ENCODE measurements at places on chromosomes 3 and 15.

GRCh38 chr15:70401709-70402108 lies 304.0 kb upstream of the TLE3 start:
- no peak for DNase-seq

DNA sequence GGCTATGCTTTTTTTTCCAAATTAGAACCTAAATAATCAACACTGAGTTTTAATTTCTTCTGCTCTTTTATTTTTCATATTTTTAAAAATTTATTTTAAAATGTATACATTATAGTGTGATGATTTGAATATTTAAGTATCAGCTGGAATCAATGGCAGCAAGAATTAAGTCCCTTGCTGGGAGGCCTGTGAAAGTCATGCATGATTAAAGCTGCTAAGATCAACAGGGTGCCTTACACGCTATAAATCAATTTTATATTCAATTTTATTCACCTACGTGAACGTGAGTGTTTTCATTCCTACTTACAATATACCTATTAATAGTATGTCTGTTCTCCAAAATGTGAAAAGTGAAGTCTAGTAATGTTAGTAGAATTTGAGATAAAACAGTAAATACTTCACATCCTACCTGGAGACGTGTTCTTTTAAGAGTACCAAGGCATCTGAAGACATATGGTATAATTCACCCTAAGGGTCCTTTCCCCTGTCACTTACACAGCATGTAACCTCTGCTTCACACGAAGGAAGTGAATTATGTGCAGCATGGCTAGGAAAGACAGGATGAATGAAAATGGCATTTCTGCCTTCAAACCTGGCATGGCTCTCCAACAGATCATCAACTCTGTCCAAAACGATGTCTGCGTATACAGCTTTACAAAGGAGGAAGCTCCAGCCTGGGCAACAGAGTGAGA lies 640.4 kb upstream of the ROBO1 start:
- no peak for DNase-seq

GRCh38 chr15:41813426-41813825 lies 14.5 kb upstream of the JMJD7 start:
- DNase-seq = no peak

DNA sequence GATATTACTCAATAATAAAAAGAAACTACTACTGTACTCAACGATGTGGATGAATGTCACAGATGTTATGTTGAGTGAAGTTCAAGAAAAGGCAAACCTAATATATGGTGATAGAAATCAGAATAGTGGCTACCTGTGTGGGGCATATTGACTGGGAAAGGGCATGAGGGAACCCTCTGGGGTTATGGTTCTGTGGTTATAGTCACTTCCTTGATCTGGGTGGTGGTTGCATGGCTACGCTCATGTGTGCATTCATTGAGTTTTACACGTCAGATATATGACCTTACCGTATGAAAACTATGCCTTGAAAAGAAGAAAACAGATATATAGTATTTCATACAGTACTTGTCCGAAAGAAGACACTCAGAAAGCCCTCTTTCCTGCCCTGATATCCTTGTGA lies 331.0 kb upstream of the LRRFIP2 start:
- no peak for DNase-seq

DNA sequence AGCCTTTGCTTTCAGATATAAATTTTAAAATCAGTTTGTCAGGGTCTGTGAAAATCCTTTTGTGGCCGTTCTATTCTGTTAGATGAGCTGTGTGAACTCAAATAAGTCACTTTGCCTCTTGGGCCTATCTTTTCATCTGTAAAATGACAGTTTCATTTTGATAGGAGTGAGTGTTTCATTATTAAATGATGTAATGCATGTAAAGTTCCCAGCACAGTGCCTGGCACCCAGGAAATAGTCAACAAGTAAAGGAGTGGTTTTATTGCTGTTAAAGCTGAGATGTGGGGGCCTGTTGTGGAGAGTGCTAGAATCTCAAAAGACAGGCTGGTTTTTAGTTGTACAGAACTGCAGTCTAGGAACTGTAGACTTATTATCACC lies 394.5 kb upstream of the CFAP20DC start:
- no peak for DNase-seq

DNA sequence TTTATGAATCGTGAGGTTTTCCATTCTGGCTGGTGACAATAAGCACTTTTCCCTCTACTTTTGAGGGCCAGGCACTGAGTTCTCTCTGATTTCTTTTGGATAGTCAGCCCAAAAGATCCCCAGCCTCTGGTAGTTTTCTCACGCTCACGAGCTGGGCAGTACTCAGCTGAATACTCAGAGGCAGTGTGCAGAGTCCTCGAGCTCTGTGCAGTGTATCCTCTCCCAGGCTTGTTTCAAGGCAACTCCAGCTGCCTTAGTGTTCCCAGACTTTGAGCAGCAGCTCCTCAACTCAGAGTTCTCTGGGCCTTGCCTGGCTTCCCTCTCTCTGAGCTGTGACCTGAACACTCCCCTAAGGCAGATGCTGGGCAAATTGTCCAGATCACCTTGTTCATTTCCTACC lies 59.1 kb upstream of the IQSEC1 start:
- no peak for DNase-seq

DNA sequence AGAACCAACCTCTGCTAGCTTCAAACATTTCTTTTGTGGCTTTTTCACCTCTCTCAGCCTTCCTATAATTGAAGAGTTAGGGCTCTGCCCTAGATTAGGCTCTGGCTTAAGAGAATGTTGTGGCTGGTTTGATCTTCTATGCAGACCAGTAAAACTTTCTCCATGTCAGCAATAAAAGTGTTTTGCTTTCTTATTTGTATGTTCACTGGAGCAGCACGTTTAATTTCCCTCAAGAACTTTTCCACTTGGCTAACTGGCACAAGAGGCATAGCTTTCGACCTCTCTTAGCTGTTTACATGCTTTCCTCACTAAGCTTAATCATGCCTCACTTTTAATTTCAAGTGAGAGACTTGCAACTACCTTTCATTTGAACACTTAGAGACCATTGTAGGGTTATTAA lies 964.7 kb downstream of the ROBO2 start:
- DNase-seq = no peak

DNA sequence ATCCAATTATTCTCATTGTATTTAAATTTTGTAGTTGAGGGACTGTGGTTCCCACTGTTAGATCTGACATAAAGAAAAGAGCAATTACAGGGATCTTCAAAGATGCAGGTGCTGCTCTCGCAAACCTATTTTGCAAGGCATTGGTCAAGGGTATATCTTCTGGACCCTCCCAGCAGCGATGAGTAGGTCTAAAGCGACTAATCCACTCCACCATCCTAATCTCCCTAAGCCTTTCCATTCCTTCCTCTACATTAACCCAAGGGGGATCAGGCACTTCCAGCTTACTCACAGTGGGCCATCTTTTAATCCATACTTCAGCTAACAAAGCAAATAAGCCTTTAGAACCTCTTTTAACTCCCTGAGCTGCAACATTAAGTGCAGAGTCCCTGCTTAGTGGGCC lies 37.0 kb upstream of the CPOX start:
- no peak for DNase-seq

DNA sequence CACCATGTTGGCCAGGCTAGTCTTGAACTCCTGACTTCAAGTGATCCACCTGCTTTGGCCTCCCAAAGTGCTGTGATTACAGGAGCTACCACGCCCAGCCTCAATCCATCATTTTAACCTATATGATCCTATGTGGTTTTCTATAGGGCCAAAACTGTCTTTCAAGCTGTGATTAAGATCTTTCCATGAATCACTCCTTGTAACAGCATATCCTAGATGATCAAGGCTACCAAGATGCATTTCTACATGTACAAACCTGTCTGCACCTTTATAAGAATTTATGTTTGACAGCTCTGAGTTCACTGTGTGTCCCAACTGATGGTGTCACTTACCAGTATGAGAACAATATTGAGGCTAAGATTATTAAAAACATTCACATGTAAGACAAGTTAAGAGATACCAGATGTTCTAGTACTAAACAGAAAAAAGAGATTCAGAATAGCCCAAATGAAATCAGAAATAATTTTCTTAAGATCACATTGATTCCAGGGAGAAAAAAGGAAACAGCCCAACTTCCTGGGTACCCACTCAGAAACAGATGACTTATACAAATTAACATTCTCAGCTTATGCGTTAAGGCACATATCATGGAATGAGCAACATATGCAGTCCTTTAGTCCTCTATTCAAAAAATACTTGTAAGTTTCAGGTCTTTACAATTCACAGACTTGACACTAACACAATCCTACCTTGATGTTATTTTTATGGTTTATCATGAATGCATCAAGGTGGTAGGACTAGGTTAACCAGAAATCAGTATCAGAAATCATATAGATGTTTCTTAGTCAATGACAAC lies 24.8 kb upstream of the PPIB start:
- no peak for DNase-seq

GRCh38 chr3:76687019-76687418 lies 352.9 kb upstream of the ROBO2 start:
- no peak for DNase-seq

GRCh38 chr3:86228101-86228500 lies 762.8 kb downstream of the VGLL3 start:
- DNase-seq = no peak

- no peak for DNase-seq
Measured at GRCh38 chr3:177827511-177828207, 630.4 kb upstream of the TBL1XR1 start.

DNA sequence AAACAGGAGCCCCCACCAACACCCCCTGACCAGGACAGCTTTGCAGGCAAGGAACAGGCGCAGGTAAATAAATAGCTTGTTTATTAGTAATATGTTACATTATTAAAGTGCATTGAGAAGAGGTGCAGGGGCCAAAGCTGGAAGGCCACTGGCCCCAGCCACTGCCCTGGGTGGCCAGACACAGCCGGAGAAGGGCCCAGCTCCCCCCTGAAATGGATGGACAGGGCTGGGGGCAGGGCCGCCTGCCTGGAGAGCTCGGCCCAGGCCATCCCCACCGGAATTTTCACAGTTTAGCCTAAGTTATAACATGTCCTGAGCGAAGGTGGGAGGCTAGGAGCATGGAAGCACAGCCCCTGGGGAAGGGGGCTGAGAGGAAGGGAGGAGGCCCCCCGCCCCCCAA lies 24.5 kb downstream of the SEMA7A start:
- DNase-seq = no peak

GRCh38 chr15:76134537-76134936 lies 74.8 kb downstream of the TMEM266 start:
- no peak for DNase-seq

GRCh38 chr3:42590989-42591756 lies 513 bp downstream of the SS18L2 start:
- no peak for DNase-seq

DNA sequence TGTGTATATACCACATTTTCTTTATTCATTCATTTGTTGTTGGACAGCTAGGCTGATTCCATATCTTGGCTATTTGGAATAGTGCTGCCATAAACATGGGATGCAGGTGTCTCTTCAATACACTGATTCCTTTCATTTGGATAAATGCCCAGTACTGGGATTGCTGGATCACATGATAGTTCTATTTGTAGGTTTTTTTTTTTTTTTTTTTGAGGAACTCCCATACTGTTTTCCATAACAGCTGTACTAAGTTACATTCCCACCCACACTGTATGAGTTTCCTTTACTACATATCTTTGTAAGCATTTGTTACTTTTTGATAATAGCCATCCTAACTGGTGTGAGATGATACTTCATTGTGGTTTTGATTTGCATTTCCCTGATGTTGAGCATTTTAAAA lies 437.7 kb downstream of the DIPK2A start:
- no peak for DNase-seq

DNA sequence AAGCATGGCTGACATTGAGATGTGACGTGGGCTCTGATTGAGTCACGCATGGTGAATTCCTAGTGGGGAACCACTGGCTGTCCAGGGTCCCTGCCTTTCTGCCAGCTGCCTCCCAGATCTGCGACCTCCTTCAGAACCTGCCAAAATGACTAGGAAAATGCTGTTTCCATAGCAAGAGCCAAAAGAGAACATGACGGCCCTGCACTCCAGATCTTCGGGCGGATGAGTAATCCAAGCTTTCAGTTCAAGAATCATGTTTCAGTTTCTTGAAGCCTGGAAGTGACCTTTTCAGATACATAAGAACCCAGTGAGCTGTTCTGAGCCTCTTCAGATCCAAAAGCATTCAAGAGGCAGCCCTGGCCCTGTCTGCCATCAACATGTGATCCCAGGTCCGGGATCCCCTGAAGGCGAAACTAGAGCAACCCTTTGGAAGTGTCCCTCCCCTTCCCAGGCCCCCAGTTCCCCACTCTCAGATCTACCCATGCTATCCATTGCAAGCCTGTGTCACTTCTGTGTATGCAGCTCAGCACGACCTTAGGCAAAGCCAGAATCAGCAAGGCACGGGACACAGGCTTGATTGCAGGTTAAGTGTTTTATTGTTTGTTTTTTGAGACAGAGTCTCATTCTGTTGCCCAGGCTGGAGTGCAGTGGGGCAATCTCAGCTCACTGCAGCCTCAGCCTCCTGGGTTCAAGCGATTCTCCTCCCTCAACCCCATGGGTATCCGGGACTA lies 19.7 kb downstream of the ANKRD63 start:
- DNase-seq = no peak

DNA sequence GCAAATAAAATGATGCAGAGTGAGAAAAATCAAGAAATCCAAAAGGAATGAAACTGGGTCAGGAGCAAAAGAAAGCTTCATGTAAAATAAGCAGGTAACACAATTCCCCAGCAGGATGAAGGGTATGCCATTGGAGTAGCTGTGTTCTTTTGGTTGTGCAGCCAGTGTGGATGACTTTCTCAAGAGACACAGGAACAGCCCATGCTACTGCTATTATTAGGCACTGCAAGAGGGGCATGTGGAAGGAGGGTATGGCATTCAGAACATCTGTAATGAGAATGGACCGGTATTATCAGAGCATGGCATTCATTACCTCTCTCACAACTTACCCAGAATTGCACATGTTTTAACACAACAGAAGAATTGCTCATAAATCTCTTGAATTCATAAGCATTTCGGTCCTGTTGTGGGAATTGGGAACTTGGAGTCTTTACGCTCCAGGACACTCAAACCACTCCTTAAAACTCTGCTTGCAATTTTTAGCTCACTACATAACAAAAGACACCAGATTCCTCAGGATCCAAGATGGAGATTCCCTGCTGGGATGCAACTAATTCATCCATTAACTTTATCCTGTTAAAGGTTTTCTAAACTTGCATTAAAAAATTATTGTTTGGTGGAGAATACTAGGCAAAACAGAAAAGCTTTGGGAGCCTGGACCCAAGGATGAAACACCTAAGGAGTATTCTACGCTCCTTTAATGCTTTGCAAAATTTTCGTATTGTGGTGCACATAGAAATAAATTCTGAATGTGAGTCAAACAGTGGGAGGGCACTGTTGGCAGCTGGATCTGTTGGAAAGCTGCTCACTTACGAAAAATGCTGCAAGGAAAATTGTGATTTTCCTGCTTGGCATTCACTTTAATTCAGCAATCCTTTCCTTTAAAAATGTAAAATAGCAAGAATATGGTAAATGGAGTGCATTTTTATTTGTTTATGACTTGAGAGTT lies 34.6 kb upstream of the CDIN1 start:
- no peak for DNase-seq
